ENCODE measurements at places on chromosomes 1 and 21.

DNA sequence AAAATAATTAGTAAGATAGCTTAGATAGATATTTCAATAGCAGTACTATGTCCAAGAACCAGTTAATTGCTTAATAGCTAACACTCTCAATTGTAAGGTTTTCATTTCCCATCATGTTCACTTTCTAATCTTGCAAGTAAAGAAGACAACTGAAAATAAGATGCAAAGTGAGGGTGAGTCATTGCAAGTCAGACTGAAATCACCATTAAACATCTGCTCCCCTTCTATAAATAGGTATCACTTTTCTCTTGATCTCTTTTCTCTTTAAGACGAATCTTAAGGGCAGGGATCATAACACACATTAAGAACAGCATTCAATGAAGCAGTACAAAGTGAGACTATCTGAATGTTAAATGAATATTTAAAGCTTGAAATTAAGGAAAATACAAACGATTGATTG, 40.4 kb downstream of the UBR4 start:
- DNase-seq = no peak

DNA sequence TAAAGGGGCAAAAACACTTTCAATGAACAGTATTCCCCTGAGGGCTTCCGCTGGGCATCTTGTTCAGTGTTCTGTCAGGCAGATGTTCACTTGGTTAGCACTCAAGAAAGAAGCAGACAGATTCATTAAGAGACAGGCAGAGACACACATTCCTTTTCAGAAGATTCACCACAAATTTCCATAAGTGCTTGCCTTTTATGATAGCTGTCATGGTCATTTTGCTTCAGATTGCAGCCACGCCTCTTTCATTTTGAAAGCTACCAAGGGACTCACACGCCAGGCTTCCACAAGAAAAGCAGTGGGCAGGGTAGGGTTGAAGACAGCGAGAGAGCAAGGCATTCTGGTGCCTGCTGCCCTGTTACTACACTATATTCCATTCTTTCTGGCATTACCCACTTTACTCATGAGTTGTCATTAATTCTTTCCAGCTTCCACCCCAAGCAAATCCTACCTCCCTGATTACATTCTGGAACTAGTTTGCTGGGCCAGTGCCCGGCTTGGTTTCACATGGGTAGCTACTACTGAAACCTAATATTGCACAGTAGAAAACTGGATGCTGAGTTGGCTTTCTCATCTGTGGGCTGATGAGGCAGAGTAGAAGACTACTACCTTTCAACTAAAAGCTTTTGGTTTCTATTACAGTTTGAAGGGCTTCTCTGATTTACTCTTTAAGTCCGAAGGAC, 91.2 kb upstream of the COL24A1 start:
- no peak for DNase-seq

DNA sequence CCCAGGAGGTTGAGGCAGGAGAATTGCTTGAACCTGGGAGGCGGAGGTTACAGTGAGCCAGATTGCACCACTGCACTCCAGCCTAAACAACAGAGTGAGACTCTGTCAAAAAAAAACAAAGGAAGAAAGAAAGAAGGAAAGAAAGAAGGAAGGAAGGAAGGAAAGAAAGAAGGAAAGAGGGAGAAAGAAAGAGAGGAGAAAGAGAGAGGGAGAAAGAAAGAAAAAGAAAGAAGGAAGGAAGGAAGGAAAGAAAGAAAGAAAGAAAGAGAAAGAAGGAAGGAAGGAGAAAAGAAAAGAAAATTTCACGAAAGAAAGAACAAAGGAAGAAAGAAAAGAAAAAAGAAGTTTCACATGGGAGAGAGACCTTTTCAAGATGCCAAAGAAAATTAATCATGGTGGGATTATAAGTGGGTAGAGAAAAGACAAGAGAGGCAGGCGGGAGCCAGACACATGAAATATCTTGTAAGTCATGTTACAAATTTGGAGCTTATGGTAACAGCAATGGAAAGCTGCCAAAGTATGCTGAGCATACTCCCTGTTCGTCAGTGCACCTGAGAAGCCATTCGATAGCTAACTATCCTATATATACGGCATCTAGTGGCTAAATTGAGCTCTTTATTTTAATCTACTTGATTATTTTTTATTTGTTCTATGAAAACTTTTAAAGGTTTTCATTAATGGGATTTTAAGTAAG, 41.3 kb upstream of the TNFSF4 start:
- DNase-seq = no peak

DNA sequence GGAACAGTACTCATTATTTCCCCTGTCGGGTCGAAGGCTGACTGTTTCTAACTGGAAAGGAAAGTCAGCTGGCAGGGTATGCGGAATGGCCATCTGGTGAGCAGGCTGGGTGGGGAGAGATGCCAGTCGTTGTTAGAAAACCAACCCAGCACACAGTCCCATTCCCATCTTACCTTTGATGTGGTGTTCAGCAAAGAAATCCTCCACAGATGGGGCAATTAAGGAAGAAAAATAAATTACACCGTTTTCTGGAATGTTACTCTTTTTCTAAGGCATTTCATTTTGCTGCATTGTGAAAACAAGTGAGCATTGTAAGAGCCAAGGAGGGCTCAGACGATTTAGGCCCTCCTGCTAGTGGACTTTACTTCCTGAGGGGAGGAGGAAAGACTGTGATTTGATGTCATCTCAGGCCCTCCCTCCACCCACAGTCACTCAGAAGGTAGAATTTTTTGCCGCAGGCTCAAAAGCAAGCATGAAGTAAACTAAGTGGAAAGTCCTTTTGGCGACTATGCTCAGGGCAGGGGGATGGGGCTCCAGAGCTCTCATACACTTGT, at the start of gene SLC16A4:
Gene SLC16A4, minus strand, starts transcription at position 335 of the 554 bp plus-strand sequence. CDS start 1,703 bp downstream, outside the sequence.
- peak; percentile 19 for DNase-seq

DNA sequence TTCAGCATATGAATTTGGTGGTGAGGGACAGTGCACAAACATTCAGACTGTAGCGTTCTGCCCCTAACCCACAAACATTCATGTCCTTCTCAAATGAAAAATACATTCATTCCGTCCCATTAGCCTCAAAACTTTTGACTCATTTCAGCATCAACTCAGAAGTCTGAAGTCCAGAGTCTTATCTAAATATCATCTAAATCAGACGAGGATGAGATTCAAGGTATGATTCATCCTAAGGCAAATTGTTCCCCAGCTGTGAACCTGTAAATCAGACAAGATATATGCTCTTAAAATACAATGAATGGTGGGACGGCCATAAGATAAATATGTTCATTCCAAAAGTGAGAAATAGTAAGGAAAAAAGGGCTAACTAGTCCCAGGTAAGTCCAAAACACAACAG, 1195.6 kb upstream of the ADGRL4 start:
- DNase-seq = no peak

GRCh38 chr1:173868266-173869020, at the start of gene ZBTB37:
TSS of gene ZBTB37 (plus strand) at chr1:173868380. CDS start at chr1:173870226, 1,846 bp downstream.
- DNase-seq = peak; percentile 88

DNA sequence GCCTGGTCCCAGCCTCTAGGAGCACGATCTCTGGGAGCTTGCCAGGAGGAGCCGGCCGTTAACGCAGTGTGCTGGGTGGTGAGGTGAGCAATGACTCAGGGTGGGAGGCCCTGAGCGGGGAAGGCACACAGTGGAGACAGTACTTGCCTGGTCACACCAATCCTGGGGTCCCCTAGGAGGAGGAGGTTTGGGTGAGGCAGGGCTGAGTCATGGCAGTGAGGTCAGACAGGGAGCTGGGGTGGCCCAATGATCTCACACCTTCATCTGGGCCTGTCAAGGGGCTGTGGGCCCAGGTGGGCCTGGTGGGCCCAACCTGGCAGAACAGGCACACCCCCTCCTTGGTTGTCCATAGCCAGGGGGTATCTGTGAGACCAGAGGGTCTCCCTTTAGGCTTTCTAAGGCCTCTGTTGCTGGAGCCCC, 8.6 kb upstream of the EDN2 start:
- DNase-seq = peak; percentile 89

DNA sequence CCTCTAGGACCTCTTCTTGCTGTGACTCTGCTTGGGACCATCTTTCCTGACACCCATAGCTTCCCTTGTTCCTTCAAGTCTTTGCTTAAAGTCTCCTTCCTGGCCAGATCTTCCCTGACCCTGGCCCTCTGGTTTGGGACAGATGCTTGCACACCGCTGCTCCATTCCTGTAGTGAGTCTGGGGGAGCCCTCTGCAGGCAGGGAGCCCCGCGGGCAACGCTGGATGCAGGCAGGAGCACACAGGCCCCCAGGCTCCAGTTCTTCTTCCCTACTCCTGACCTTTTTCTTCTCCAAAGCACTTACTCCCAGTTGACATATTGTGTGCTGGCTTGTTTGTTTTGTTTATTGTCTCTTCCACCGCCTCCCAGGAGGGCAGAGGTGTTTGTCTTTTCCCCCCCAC, 413.4 kb downstream of the CAMTA1 start:
- no peak for DNase-seq

DNA sequence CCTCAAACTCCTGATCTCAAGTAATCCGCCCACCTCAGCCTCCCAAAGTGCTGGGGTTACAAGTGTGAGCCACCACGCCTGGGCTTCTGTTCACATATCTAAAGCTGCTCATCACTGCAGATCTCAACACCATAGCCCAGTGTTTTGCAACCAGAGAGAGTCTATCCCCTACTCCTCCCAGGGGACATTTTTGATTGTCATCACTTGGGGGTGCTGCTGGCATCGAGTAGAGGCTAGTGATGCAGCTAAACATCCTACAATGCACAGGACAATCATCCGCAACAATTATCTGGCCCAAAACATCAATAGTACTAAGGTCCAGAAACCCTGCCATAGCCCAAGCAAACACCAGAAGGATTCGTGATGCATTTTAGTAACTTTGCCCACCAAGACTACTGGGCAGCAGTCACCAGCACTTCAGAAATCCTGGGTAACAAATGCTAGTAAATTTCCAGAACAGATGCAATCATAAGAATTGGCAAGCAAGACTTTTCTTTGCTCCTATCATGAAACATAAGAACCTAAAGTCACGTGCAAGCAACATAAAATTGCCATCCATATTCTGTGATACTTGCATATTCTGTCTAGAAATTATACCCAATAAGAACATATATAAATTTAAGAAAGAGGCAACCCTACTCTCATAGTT, 159.2 kb downstream of the APP start:
- DNase-seq = no peak
